CD4-positive, alpha-beta T cell (primary cell): ENCODE measurements at places on chromosomes 1 and 21. TPM values are rescaled to one million over a fixed set of nuclear protein-coding genes. Genes with fewer than 3 reads are reported as not detected.

Gene ISG15
- total RNA-seq, result 38.0 TPM

Gene GSTM1
- 31.9 TPM for total RNA-seq

Gene ZFP69B
- 2.4 TPM for total RNA-seq

Gene IGSF21
- total RNA-seq, result not detected

Gene CD1D
- 0.11 TPM for total RNA-seq

Gene SNAPIN
- 7.3 TPM for total RNA-seq

DNA sequence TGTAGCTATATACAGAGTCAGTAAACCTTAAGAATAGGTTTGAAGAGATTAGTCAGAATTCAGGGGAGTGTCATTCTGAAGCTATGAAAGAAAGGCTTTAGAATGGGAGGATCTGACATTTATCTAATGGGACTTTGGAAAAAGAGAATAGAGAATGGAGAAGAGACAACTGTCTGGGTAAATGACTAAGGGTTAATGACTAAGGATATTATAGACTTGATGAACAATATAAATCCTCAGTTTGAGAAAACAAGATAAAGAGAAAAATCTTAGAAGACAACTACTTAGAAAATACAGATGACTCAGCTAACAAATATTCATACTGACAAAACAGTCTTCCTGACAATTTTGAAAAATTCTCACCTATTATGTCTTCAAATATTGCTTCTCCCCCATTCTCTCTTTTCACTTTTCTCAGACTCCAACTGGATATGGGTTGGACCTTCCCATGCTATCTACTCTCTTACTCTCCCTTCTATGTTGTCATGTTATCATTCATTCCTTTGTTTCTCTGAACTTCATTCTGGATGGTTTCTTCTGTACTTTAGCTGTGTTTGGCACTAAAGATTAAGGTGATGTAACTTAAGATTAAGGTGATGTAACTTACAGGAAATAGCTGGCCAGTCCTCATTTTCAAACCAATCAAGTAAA, 20.4 kb downstream of the SLC16A1 start:
- DNase-seq, result no peak

DNA sequence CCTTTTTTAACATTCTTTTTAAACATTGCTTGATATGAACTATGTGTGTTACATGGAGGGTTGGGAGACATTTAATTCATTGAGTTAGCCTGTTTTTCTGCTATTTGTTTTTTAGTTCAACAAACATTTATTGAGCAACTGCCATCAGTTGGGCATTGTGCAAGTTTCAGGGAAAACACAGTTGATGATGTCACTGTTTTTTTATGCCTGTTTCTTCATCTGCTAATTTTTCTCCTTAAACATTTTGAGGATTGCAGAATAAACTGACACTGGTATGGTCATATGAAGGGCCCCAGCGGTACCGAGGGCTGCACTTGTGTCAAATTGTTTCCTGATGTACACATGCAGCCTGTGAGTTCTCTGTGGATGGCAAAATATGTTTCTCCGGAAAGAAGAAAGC, 253.0 kb downstream of the FGGY start:
- no peak for DNase-seq

GRCh38 chr21:36656138-36656537, 42.8 kb upstream of the SIM2 start:
- no peak for DNase-seq

DNA sequence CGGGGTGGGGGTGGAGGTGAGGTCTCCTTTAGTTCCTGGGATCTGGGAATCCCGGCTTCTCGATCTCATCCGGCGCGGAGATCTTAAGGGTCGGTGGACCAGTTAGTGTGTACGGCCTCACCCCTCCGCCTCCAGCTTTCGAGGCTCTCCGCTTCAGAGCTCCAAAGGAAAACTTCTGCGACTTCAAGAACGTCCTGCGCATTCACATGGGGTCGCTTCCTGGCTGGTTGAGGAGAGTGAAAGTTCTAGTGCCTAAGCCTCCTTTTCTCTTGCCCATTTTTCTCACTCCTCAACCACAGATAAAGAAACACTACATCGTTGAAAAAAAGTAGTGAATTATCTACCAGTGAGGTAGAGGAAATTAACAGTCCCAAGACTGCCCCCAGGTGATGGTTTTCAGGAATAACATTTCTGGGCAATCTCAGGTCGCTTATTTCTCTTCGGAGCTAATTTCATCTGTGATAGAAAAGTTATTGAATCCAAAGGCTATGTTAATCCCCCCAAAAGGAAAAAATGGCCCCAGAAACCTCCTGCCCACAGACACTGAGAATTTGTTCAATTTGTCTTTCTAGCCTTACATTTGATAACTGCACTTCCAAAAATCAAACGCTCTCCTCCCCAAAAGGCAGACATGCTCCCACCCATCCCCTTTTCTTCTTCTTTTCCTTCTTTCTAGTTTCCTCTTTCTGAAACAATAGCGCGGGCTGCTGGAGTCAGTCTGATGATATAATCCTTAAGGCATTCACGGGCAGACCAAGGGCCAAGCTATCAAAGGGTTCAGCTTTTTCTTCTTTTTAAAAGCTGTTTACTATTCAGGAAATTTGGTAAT, 20.6 kb upstream of the TBX15 start:
- peak; percentile 31 for DNase-seq

GRCh38 chr1:144551543-144552424, 40.9 kb upstream of the PPIAL4F start:
- peak; percentile 61 for DNase-seq

- no peak for DNase-seq
Observed at GRCh38 chr1:7784492-7785071, 491 bp downstream of the PER3 start.

GRCh38 chr1:204336421-204337035, 23.2 kb downstream of the PLEKHA6 start:
- DNase-seq, result no peak
